T47D (cell line): ENCODE measurements at places on chromosomes 7 and 10.

- no peak for DNase-seq
Observed at GRCh38 chr7:150313367-150313809, 9.8 kb upstream of the LRRC61 start.

DNA sequence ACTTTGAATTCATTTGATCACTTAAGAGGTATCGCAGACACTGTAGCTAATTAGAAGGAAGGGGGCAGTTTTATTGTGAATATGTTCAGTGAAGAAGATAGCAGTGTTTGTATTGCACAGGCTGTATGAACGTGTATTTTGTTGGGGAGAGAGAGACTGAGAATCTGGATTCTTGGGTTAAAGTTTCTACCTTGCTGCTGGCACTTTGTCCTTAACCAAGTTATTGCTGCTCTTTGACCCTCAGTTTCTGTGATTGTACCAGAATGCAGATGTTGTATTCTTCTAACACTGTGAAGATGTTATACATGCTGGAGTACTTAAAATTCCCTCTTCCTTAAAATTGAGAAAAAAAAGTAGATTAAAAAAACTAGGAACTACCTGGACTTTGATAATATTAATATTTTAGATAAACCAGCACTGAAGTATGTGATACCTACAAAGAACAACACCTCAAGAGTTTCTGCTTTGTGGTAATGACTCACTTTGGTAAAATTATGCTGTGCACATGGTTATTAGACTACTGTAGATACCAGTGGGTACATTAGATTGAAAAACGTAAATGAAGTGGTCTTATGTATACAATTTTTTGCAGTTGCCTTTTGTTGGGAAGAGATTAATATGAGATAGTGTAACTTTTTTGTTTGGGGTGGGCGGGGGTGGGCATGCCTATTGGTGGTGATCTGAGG is 321.3 kb downstream of the AUTS2 start:
- DNase-seq, result no peak

- DNase-seq, result no peak
Observed at GRCh38 chr7:25562673-25563182, 334.4 kb upstream of the NPVF start.

DNA sequence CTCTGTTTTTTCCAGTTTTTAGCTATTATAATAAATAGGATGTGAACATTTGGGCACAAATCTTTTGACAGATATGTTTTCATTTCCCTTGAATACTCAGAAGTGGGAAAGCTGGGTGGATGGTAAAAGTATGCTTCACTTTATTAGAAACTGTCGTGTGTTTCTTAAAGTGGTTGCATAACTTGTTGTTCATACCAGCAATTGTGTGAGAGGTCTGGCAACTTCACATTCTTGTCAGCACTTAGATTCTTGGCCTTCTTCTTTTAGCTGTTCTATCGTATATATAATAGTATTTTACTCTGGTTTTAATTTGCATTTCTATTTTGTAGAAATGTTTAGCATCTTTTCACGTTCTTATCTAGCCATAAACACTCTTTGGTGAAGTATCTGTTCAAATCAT is 894.4 kb downstream of the KCNMA1 start:
- no peak for DNase-seq

DNA sequence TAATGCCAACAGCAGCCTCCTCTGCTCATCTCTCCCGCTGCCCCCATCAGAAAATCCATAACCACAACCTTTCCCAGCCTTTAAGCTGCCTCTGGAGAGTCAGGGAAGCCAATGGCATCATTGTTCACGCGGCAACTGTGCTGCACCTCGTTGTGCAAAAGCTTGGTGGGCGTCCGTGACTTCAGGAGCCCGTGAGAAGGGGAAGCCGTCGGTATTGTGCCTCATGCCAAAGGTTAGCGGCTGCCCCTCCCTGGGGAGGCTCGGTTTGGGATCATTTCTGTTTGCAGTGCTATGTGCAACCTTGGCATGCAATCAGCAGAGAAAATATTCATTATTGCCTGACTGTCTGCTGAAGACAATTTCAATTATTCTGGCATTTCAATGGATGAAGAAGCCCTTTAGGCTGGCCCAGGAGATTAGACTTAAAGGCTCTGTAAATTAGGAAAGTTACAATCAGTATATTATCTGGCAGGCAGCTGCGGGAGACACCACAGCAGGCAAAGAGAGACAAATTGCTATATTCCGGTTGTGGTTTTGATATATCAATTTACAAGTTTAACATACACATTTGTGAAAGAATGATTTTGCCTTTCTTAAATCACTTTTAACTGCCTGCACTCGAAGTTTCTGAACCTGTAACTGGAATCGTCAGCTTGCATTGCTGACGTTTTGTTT is 244.5 kb downstream of the GATA3 start:
- DNase-seq, result no peak

DNA sequence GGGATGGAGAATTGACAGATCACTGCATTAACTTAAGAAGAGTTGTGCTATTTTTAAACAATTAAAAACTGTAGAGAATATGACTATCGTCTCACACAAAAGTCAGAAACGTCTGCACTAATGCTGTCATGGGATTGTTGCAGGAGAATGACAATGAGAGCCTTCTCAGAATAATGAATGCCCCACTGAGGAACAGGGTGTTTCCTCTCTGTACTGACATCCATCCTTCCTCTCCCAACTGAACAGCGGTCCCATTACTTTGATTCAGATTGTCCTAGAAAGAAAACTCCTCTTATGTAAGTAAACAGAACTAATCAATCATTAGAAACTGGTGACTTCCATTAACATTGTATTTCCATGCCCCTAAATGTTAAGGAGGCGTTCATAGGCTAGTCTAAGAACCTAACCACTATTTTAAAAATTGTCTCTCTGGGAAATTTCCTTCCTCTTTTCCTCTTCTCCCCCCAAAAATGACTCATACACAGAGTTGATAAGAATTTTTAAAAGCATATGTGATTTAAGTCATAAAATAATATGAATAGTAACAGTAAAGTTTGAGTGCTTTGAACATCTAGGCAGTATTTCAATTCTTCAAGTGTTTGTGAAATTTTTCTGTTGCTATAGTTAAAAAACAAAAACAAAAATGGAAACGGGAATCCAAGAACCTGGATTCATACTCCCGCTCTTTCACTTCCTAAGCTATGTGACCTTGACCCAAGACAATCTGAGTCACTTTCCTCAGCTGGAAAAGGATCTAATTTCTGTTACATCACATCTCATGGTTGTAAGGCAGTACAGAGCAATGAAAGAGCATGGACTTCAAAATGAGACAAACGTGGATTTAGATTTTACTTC is 12.7 kb upstream of the MACC1 start:
- DNase-seq, result no peak

- DNase-seq, result no peak
Observed at GRCh38 chr10:80090121-80090520, 11.7 kb downstream of the TMEM254 start.

GRCh38 chr10:2989292-2989947 is 77.9 kb upstream of the PFKP start:
- no peak for DNase-seq

GRCh38 chr10:119754936-119755335 is 29.1 kb downstream of the INPP5F start:
- DNase-seq, result no peak

GRCh38 chr10:103193820-103194529 is 903 bp upstream of the NT5C2 start:
- DNase-seq, result no peak

DNA sequence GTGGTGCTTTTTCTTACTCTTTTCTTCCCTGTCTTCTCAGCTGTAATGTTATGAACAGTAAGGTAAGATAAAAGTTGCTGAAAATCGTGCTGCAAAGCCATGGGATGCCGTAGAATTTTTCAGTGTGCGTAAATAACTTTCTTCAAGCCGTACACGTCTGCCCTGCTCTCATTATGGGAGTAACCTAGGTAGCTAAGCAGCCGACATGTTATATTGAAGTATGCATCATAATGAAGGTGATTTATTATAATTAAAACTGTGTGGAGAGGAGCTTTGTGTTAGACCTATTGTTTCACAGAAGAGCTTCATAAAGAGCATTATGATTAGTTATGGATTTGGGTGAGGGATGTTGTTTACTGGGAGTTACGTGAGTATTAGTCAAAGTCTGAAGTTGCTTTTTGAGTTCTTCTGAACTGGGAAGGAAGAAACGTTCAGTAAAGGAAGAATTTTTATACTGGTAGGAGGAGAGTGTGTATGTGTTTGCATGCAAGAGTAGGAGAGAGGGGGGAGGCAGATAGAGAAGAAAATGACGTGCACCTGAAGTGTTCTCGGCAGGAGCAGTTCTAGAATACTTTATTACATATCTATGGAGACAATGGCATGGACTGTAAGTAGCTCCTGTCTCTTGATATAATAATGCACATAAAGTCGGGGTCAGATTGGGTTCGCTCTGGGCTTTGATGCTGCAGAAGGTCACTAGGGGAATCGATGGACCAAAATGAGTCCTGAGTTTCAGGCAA is 56.3 kb downstream of the POU6F2 start:
- no peak for DNase-seq

DNA sequence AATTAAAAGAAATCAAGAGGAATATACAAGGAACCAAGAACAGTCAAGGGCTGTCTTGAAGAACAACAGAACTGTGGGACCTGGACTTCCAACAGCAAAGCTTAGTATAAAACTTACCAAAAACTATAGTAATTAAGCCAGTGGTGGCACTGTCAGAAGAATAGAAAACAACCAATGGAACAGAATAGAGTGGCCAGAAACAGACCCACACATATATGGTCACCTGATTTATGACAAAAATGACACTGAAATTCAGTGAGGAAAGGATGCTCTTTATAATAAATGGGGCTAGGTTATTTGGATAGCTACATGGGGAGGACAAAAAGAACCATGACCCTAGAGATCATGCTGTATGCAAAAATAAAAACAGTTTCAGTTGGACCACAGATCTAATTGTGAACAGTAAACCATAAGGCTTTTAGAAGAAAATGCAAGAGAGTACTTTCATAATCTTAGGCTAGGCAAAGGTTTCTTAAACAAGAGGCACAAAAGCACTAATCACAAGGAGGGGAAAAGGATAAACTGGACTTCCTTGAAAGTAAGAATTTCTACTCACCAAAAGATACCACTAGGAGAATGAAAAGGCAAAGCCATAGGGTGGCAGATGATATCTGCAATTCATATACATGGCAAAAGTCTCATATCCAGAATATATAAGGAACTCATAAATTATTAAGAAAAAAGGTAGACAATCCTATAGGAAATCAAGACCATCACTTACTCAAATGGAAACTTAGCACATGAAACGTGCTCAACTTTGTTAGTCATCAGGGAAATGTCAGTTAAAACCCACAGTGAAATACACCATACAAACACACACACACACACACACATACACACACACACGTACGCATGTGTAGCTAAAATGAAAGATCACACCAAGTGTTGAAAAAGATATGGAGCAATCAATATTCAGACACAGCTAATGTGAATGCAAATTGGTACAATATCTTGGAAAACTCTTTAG is 20.8 kb downstream of the HYCC1 start:
- no peak for DNase-seq

- no peak for DNase-seq
Observed at GRCh38 chr7:41918597-41918996, 215.7 kb upstream of the INHBA start.

DNA sequence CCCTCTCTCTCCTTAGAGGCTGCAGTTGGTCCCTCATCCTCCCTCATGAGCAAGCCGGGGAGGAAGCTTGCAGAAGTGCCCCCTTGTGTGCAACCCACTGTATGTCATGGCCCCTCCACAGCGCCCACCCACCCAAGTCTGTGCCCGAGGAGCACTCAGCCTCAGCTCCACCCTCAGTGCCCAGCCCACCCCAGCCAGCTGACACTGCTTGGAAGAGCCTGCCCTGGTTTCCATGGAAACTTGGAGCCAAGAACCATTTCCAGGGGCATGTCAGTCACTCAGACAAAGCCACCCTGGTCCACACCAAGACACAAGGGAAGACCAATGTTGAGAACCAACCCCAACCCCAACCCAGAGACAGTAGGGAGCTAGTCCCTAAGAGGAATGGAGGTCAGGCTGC is 79.5 kb downstream of the PAX2 start:
- no peak for DNase-seq

DNA sequence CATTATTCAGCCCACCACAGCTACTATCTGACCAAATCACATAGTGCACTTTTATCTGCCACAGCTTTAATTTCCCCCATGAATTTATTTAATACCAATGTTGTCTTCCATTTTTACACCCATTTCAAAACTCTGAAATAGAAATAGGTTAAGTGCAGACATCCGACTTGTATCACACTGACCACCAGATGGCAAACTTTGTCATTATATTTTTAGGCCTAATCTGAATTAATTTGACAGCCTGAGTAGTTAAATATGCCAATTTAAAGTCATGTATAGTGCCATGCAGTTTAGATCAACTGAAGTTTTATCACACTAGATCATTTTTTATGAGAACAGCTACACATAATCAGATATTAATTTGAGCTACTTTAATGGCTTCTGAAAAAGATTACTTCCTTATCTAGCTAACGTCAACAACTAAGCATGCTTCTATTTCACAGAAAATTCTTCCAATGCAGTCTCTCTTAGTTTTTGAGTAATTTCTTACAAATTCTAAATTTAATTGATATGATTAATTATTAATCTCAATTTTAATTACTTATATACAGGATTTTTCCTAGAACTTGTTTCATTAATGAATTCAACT is 566.4 kb downstream of the GFRA1 start:
- no peak for DNase-seq

DNA sequence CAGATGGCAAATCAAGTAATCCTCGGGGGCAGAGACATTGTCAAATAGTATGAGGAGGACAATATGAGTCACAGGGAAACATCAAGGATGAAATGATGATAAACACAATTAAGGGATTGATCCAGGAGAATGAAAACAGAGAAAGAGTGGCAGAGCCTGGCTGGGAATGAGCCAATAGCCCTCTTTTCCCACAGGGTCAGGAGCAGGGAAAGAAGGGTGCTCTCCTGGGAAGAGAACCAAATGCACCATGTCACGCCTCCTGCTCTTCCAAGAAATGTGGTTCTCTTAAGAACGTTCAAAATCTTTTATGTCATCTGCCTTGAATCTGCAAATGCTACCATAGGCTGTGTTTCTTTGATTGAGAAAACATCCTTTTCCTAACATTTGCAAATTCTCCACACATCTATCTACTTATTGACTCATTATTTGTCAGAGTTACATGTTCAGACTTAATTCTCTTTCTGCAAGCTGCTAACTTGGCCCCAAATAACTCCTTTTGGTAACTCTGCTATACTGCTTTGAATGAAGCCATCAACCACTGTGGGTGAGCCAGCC is 50.6 kb downstream of the HIPK2 start:
- DNase-seq, result no peak

- DNase-seq, result no peak
Observed at GRCh38 chr7:32039000-32039756, 31.0 kb downstream of the PDE1C start.

- DNase-seq, result peak; percentile 96
Observed at GRCh38 chr10:11874568-11875493, 51.7 kb downstream of the PROSER2 start.

GRCh38 chr7:105014693-105015389 is 836 bp downstream of the KMT2E start:
- no peak for DNase-seq

GRCh38 chr10:124350806-124351205 is 67.9 kb downstream of the OAT start:
- no peak for DNase-seq
